Vagina (tissue), 2 donors: ENCODE measurements at places on chromosomes 2 and 18. TPM values are rescaled to one million over a fixed set of nuclear protein-coding genes. Genes with fewer than 3 reads are reported as not detected.

LAMA3 gene
- 106 TPM for total RNA-seq

KIF1A gene
- 6.1 TPM for total RNA-seq

GTF2A1L gene
- 12.8 TPM for total RNA-seq

DNAJC5G gene
- total RNA-seq, result 1.5 TPM

CGREF1 gene
- 2.2 TPM for total RNA-seq

ABCG8 gene
- total RNA-seq, result not detected
